ENCODE measurements at places on chromosomes 12 and 14.

DNA sequence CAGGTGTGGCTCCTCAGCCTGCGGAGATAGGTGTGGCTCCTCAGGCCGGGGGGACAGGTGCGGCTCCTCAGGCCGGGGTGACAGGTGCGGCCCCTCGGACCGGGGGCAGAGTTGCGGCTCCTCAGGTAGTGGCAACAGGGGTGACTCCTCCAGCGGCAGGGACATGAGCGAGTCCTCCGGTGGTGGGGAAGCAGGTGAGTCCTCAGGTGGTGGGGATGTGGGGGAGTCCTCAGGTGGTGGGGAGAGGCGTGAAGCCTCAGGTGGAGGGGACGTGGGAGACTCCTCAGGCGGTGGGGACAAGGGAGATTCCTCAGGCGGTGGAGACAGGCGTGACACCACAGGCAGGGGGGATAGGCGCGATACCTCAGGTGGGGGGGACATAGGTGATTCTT is 9.2 kb downstream of the KMT2D start:
- DNase-seq, result no peak

DNA sequence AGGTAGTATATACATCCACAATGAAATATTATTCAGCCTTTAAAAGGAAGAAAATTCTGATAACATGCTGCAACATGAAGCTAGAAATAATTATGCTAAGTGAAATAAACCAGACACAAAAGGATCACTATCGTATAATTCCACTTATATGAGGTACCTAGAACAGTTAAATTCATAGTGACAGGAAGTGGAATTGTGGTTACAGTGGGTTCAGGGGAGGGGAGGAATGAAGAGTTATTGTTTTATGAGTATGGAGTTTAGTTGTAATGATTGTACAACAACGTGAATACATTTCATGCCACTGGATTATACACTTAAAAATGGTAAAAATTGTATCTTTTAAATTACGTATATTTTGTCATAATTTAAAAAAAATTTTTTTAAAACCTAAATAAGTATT is 21.0 kb downstream of the EEA1 start:
- DNase-seq, result no peak

GRCh38 chr12:29726321-29726692 is 57.4 kb downstream of the TMTC1 start:
- DNase-seq, result no peak

DNA sequence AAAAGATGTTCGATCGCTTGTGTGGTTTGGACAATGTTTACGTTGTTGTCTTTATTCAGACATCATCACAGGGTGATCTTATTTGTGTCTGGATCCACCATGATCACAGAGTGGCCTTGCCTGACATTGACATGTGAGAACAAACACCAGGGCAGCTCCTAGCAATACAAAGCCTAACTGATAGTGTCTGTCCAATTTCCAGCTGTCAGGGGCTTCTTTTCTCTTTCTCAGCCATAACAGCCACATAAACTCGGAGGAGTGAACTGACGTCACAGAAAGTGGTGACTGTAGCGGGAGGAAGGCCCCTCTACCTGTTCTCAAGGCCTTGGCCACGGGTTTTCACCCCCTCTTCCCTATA is 5.8 kb upstream of the SLC6A13 start:
- DNase-seq, result no peak

- DNase-seq, result no peak
Measured at GRCh38 chr14:93126111-93126510, 10.4 kb upstream of the ITPK1 start.

GRCh38 chr12:79415746-79416435 is 274.9 kb downstream of the PAWR start:
- DNase-seq, result no peak
